ENCODE measurements at places on chromosomes 2 and 18.
A peak's percentile ranks its signal among the peaks of the same experiment; 100 is the strongest.

DNA sequence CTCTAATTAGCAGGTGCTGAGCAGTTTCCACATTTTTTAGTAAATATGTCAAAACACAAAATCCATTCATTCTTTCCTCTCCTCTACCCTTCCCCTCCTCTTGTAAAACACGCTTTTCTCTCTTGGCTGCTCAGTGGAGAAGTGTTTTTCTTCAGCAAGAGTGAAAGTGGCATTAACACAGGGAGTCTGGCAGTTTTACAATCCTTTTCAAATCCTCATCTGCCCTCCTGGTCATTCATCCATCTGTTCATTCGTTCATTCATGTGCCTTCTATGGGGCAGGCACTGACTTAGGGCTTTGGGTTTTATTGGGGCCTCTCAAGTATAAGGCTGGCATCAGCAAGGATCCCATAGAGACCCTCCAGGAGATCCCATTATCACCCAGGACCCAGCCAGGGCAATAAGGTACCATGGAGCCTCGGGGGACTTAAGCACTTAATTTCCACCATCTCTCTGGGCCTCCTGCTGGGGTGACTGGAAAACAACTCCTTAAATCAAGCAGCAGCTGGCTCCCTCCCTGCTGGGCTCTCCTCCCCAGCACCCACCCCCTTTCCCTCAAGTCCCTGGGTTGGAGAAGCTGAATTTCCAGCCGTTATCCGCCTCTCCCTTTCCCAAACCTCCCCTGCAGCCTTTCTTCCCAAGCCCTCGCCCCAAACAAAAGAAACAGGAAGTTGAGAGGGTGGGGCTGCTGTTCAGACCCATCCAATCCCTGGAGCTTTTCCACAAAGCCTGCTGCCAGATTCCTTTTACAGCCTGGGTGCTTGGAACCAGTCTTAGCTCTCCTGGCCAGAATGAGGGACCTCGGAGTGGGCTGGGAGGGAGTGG, 32.6 kb downstream of the MARCHF4 start:
- no peak for DNase-seq

- DNase-seq = no peak
Observed at GRCh38 chr2:124911560-124911959, 886.5 kb downstream of the CNTNAP5 start.

DNA sequence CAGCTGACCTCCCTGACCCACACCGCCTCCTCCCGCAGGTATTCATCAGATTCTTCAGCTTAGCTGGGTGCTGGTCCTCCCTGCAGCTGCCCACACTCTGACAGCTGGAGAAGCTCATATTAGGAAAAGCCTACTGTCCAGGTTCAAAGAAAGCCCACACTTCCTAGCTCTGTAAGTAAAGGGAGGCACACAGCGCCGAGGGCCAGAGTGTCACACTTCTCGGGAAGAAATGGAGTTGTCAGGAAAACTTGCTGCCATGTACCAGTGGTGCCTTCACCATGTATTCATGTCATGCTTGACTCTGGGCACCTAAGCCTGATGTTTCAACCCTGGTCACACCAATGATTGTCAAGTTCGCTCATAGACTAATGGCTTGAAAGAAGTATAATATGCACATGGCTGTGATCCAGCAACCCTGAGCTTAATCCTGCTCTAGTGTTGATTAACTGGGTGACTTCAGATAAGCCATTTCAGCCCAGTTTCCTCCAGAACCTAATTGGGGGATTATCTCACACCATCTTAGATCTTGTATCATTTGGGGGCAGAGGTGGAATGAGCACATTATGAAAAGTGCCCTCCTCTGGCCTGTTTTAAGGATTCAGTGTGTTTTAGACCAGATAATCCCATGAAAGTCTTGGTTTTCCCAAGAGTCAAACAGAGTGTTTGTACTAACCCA, 180.3 kb upstream of the PARD3B start:
- no peak for DNase-seq

- no peak for DNase-seq
Observed at GRCh38 chr18:5746844-5747243, 148.5 kb downstream of the TMEM200C start.

GRCh38 chr2:180175736-180176135, 168.6 kb upstream of the CWC22 start:
- no peak for DNase-seq

DNA sequence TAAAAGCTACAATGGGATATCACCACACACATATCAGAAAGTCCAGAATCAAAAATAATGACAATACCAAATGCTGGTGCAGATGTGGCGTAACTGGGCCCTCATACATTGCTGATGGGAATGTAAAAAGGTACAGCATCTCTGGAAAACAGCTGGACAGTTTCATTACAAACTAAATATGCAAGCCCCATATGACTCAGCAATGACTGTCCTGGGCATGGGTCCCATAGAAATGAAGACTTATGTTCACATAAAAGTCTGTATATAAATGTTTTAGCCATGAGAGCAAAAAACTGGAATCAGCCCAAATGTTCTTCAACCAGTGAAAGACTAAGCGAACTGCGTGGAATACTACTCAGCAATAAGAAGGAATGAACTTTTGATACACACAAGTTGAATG, 56.7 kb downstream of the ALPK2 start:
- DNase-seq = no peak

- no peak for DNase-seq
Observed at GRCh38 chr2:172436889-172437288, 9.5 kb downstream of the ITGA6 start.

DNA sequence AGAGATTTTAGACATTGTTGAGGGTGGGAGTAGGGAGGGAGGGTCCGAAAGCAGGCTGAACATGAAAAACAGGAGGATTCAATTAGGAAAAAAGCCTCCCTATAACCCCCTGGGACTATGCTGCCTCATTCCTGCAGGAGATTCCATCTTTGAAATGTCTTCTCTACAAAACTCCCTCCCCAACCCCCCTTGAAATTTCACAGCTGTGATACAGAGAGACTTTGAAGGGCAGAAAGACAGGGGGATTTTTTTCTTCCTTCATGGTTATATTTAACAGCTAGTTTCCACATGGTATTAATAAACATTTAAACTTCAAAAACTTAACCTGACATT, 57.6 kb downstream of the TRIB2 start:
- no peak for DNase-seq

DNA sequence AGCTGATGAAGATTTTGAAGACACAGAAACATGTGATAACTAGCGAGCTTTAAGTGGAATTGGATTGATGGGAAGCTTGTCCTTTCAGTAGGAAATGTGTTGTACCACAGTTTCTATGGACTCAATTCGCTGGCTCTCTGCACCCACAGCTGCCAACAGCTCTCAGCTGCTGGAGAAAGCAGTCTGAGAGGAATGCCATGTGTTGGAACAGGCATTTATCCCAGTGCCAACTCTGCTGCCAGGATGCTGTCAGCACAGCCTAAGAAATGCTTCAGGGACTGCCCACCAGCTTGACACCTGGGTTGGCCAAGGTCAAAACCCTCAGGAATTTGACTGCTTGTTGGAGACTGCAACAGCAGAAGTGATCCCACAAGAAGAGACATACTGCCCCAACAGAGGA, 193.0 kb upstream of the THSD7B start:
- no peak for DNase-seq

- no peak for DNase-seq
Observed at GRCh38 chr2:231425811-231426703, 30.5 kb downstream of the B3GNT7 start.

GRCh38 chr18:56910967-56911366, 235.9 kb upstream of the BOD1L2 start:
- no peak for DNase-seq

DNA sequence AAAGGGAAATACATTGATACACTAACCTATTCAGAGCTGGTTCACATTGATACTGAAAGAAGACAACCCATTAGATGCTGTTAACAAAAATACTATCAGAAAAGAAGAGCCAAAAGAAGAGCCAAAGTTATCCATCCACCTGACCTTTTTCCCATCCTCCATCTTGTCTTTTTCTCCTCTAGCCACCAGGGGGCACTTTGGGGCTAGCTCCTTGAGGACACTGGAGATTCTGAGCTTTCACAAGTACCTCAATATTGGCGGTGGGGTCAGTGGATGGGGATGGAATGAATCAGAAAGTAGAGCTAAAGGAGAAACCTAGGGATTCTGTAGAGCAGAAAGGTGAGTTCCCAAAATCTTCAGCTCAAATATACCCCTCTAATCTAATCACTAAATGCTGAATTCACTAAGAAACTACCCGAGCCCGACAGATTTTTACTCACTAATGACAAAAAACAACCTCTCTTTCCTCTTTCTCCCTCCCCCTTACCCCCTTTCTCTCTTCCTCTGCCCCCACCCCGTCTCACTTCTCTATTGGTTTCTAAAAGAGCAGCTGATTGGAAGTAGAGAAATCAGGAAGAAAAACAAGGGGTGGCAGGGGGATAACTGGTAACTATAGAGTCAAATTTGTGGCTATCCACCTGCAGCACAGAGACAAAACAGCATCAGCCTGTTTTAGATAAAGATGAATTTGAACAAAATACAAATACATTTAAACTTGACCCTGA, 203.3 kb downstream of the TCF4 start:
- no peak for DNase-seq

DNA sequence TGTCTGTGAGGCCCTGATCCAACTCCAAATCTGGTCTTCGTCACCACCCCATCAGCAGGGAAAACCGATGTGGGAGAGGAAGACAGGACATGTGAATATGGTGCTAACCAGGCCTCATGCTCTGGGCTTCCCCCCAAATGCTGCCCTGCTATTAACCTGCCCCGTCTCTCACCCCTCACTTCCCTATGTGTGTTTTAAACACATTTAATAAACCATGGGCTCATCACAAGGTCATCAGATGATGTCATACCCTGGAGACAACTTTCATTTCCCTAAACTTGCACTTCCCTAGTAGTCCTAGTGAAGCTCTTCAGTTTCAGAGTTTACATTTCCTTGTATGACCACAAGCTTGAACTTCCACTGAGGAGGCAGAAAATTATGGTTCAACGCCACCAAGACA, 49.9 kb downstream of the CD8B2 start:
- no peak for DNase-seq

GRCh38 chr18:33717339-33717738, 139.3 kb downstream of the ASXL3 start:
- no peak for DNase-seq

- no peak for DNase-seq
Observed at GRCh38 chr2:96952016-96952750, 34.2 kb downstream of the FAM178B start.

- DNase-seq = peak; percentile 86
Observed at GRCh38 chr2:177164584-177165052, 48.0 kb upstream of the HNRNPA3 start.

- peak; percentile 20 for DNase-seq
Observed at GRCh38 chr2:240507060-240507777, 50.6 kb downstream of the ANKMY1 start.

DNA sequence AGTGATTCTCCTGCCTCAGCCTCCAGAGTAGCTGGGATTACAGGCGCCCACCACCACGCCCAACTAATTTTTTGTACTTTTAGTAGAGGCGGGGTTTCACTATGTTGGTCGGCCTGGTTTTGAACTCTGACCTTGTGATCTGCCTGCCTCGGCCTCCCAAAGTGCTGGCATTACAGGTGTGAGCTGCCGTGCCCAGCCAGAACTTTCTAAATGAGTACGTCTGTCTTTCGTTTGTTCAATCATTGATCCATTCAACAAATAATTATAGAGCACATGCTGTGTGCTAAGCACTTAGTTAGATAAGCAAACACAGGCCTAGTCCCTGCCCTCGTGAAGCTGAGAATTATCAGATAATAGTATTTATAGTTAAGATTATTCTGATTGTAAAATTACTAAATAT, 56.5 kb downstream of the TTC39C start:
- no peak for DNase-seq

DNA sequence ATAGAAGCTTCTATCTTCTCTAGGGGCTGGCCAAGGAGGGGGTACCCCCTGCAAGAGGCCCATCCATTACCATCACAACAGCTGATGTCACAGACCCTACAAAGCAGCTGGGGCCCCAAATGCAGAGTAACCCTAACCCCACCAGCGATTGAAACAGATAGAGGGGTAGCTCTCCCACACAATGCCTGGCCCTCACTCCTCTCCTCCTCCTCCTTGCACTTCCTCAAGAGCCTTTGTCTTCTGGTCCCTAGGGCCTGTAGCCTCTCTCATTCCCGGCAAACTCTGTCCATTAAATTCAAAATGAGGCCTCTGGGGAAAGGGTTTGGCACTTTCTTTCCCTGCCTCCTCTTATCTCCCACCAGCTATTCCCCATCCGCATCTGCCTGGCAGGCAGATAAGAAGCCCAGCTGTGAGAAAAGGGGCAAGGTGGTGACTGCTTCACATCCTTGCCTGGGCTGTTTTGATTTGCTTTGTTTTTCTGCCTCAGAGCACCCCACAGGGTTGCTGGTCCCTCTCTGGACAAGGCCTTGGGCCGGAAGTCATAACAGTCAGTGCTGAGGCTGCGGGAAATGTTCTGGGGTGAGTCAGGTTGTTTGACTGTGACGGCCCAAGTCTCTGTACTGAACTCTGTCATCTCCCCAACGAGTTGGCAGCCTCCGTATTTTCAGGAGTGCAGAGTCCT, 26.1 kb upstream of the CYP26B1 start:
- no peak for DNase-seq

- no peak for DNase-seq
Observed at GRCh38 chr2:188089901-188090300, 201.8 kb upstream of the GULP1 start.

GRCh38 chr18:58896268-58896667, 31.6 kb downstream of the ZNF532 start:
- no peak for DNase-seq

DNA sequence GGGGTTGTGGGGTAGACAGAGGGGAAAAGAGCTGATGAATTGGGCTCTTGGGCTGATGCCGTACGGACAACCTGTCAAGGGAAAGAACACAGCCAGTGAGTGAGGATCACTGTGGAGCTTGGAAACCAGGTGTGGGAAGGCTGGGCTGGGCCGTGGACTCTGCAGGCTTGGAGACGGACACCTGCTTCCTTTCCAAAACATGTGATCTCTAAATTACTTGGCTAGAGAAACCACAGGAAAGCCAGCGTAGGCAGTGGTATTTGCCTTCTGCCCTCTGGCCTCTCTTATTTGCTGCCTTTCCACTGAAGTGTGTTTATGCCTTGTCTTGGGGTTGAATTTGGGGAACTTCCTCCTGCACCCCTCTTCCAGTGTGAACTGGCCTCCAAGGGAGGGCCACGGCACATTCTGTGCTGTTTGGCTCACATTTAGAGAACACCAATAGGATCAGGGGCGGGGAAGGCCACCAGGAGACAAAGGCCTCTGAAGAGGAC, 267.7 kb downstream of the PRKCE start:
- DNase-seq = no peak

DNA sequence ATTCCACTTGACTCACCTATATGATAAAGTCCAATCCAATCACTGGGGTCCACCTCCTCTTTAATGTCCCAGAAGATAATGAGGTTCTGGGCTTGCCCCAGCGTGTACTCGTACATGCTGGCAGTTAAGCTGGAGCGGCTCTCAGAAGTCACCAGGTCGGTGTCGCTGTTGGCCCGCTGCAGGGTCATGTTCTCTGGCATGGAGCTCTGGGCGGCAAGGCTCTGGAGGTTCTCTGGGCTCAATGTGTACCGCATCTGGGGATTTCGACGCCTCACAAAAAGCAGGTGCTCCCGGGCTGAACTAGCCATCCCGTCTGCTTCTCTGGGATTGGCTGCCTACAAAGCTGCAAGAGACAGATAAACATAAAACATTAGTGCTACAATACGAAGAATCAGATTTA, 206.4 kb upstream of the CCDC150 start:
- DNase-seq = no peak

All from liver (tissue), 10 donors.